ENCODE measurements at places on chromosomes 3 and 15.

- DNase-seq = no peak
Observed at GRCh38 chr3:30518181-30518864, 88.1 kb upstream of the TGFBR2 start.

GRCh38 chr15:83816124-83816883 is 162.4 kb downstream of the ADAMTSL3 start:
- DNase-seq = no peak

GRCh38 chr15:68413363-68414205 is 18.4 kb downstream of the ITGA11 start:
- no peak for DNase-seq

- DNase-seq = peak; percentile 70
Observed at GRCh38 chr3:69410301-69410700, 24.4 kb upstream of the FRMD4B start.

GRCh38 chr3:42118762-42119361 is 27.7 kb downstream of the TRAK1 start:
- DNase-seq = peak; percentile 50

DNA sequence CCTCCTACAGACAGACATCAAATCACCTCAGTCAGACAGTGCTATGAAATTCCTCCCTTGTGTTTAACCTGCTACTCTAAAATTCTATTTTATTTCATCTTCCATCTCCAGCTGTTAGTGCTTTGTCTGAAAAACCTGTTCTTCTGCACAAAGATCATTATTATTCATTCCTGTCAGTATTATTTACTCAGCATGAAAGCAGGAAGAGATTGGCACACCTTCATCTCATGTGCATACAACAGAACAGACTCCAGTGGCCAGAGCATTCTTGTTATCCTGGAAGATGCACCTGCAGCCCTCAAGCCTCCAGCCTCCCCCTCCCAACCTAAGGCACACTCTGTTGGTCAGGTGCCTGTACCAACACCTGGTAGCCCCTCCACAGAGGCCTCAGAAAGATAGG is 1.8 kb upstream of the ROPN1B start:
- DNase-seq = no peak

- DNase-seq = no peak
Observed at GRCh38 chr3:115165266-115165665, 18.2 kb upstream of the ZBTB20 start.

DNA sequence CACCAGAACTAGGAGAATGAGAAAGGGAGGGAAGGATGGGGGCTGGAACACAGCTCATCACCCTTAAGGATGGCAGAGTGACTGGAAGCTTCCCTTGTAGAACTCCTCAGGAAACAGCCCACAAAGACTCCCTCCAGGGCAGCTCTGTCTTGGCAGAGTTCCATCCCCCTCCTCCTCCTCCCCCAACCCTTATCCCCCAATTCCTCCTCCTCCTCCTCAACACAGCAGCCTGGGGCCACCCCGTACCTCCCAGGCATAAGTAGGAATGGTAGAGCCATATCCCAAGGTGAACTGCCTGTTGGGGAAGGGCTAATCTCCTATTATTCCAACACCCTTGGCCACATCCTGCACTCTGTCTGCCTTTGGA is 38.8 kb downstream of the ADCY5 start:
- DNase-seq = no peak

GRCh38 chr15:41474941-41475340 is 18.7 kb upstream of the ITPKA start:
- no peak for DNase-seq

GRCh38 chr3:149858911-149859310 is 45.9 kb downstream of the RNF13 start:
- DNase-seq = no peak

GRCh38 chr15:59340325-59340724 is 32.3 kb downstream of the MYO1E start:
- DNase-seq = peak; percentile 20

DNA sequence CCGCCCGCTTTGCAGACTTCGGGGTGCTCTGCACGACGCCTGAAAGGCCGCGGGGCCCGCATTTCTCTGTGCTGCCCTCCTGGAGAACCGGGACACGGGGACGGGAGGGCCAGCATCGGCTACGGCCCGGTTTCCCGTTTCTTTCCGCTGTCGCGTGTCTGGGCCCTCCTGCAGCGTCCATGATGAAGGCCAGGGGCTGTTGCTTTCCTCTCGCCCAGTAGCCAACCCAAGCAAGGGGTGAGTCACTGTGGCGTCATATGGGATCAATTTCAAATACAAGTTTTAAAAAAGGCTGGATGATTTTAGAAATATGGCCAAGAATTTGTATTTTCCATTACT is 435 bp downstream of the SLC35G2 start:
- peak; percentile 81 for DNase-seq

DNA sequence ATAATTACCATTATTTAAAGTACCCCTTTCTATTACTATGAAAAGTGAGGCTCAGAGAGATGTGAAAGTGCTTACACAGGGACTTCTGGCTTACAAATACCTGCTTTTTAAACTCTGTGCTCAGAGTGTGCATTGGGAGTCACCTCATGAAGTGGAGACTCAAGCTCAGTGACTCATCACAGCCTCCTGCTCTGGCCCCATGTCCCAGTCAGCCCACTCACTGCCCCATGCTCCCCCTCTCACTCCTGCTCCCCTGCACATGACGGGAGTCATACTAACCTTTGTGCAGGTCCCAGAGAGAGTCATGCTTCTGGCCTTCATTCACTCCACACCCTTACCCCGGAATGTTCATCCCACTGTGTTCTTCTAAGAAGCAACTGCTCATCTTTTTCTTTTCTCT is 20.2 kb downstream of the CCR1 start:
- DNase-seq = peak; percentile 31

DNA sequence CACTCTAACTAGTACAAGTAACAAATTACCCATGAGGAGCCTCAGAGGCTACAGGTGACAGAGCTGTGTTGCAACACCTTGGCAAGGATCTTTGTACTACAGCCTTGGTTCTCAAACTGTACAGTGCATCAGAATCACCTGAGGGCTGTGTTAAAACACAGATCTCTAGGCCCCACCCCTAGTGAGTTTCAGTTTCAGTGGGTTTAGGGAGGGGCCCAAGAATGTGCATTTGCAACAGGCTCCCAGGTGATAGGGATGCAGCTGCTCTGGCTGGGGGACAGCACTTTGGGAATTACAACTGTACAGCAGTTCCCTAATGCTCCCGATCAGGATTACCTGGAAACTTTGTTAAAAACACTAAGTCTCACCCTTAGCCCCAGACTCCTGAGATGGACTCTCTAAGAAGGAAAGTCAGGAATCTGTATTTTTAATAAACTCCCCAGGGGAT is 66.1 kb upstream of the NR2F2 start:
- no peak for DNase-seq

- DNase-seq = peak; percentile 78
Observed at GRCh38 chr15:48861813-48862431, 16.0 kb upstream of the EID1 start.

GRCh38 chr15:36808411-36809160 is 229.2 kb downstream of the CDIN1 start:
- DNase-seq = no peak

DNA sequence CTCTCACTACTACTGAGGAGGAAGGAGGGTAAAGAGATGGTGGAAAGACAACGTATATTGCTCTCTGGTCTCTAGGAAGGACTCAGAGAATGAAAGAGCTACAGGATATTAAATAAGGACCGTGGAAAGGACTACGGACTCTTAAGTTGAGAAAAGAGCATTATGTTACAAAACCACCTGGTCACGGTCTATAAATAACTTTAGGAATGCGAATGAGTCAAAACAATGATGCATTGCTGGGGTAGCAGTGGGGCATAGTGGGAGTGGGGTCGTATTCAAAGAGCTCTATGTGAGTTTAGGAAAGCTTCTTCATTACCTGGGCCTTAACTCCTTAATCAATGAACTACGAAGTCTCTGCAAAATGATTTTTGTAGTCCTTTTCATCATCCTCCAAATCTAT is 295.7 kb upstream of the SOX14 start:
- no peak for DNase-seq

DNA sequence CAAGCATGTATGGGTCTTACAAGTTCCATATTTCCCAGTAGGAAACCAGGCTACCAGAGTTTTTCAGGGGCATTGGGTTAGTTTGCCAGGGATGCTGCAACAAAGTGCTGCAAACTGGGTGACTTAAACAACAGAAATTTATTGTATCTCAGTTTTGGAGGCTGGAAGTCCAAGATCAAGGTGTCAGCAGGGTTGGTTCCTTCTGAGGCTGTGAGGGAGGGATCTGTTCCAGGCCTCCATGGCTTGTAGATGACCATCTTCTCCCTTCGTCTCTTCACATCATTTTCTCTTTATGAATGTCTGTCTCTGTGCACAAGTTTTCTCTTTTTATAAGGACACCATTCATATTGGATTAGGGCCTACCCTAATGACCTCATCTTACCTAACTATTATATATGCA is 114.7 kb downstream of the LRRC28 start:
- no peak for DNase-seq

DNA sequence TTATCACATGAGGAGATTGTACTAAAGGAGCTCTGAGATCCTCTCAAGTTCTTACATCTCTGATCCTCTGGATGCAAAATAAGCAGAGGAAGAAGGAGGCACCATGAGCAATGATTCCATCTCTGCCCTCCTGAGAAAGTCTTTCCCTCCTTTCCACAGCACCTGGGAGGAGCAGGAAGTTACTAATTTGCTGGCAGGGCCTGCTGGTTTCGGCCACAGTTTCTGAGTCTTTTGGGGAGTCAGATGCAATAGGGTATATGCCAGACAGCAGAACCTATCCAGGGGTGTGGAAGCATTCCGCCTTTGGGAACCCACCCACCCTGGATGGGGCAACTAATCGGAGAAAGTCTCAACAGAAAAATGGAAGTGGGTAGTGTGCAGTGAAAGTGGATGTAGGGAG is 38.5 kb upstream of the SPTSSB start:
- no peak for DNase-seq

DNA sequence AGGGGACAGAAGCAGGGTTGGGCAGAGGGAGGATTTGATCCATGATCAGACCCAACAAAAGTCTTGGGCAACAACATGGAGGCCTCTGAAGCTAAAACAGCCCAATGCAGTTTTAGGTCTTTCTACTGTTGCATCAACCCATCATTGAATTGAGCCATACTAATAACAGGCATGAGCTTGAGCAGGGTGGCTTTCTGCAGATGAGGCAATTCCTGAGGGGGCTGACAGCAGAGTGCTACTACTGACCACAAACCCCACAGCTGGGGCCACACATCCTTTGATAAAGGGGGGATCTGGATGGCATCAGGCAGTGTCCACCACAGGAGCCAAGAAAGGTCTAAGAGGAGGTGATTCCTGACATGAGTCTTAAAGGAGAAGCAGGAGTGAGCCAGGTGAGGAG is 517.0 kb upstream of the PPP2R3A start:
- DNase-seq = no peak

- DNase-seq = no peak
Observed at GRCh38 chr3:53719796-53720195, 126.4 kb downstream of the CHDH start.

GRCh38 chr15:94100863-94101262 is 130.5 kb upstream of the MCTP2 start:
- DNase-seq = no peak

DNA sequence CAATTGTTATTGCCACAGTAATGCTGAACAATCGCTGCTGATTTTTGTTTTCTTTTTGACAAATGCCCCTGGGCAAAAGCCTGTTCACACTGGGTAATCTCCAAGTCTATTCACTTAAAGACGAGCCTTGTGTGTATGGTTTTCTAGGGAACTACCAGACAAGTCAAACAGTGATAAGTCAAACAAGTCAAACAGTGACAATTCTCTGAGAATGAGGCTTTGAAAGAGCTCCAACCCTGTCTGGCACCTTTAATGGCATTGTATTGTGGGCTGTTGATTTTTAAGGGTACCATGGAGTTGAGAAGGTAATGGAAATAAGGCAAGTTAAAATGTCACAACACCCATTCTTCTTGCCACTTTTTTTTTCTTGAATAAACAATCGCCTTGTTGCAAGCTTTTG is 59.4 kb upstream of the TMC3 start:
- no peak for DNase-seq

GRCh38 chr15:100278596-100279380 is 63.0 kb downstream of the ADAMTS17 start:
- no peak for DNase-seq
